ENCODE measurements at places on chromosomes 3 and 15.

DNA sequence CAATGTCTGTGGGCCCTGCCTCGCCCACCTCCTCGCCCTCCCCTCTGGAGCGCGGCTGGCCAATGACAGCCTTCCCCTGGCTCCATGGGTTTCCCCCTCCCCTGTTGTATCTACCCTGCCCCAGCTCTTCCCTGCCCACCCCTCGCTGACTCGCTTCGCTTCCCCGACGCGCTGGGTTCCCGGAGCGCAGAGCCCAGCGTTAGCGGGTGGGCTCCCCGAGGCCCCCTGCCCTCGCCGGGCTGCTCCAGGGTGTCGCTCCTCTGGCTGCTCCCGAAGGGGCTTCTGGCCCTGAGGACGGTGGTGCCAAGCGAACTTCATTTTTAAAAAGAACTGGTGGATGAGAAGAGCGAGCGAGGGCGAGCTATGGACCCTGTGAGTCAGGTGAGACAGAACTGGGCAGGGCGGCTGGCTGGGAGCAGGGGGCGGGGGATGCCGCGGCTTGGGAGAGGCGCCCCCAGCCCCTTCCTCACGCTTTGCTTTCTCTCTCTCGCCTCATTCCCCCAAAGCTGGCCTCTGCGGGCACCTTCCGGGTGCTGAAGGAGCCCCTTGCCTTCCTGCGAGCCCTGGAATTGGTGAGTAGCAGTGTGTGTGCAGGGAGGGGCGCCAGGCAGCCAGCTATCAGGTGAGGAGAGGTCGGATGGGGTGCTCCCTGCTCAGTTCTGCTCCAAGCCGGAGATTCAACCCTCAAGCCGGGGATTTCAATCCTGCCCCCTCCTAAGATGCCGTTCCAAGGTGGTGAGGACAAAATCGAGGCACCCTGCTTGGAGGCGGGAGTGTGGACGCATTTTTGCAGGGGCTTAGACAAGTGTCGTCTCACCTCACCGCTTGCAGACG lies at the start of gene SYNPR:
SYNPR (plus strand) TSS at position 138 of the 834 bp plus-strand sequence.
- DNase-seq = peak; percentile 5

GRCh38 chr15:55654561-55655031 lies 66.5 kb upstream of the PYGO1 start:
- DNase-seq = no peak

GRCh38 chr3:126468028-126468891 lies 7.4 kb downstream of the ZXDC start:
- DNase-seq = no peak

DNA sequence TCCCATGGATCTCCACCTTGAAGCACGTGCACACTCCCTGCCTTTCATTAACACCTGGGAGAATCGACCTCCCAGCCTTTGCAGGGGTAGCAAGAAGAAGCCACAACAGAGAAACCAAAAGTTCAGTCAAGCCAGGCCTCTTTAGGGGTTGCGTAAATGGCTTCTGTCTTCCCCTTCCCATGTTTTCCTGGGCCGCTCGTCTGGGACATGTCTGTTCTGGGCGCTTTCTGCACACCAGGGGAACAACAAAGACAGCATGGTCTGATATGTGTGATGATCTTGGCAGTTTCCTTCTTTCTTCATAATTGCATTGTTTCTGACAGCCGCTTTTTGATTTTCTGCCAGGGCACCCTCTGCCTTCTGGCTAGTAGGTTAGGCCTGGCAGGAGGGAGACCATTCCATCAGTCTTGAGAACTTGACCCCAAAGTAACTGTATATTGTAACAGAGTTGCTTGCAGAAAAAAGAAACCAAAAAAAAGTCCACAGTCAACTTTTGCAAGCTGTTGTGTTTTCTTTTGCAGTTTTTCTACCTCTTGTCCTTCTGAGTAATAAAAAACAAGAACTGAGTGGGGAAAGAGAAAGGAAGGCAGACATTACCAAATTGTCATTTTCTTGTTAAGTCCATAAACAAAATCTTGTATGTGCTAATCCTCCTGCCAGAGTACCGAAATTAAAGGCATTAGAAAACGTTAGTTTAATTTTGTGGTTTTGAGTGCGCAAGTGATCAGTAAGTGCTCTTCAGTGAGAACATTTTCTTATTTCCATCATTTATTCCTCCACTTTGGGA lies 56.0 kb upstream of the FURIN start:
- DNase-seq = no peak

DNA sequence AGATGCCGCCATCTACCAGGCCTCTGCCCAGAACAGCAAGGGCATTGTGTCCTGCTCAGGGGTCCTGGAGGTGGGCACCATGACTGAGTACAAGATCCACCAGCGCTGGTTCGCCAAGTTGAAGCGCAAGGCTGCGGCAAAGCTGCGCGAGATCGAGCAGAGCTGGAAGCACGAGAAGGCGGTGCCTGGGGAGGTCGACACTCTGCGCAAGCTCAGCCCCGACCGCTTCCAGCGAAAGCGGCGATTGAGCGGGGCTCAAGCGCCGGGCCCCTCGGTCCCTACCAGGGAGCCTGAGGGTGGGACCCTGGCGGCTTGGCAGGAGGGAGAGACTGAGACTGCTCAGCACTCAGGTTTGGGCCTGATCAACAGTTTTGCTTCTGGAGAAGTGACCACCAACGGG lies 22.6 kb downstream of the ALPK3 start:
- DNase-seq = no peak

GRCh38 chr3:186427627-186428281 lies 65.7 kb upstream of the DGKG start:
- DNase-seq = no peak

DNA sequence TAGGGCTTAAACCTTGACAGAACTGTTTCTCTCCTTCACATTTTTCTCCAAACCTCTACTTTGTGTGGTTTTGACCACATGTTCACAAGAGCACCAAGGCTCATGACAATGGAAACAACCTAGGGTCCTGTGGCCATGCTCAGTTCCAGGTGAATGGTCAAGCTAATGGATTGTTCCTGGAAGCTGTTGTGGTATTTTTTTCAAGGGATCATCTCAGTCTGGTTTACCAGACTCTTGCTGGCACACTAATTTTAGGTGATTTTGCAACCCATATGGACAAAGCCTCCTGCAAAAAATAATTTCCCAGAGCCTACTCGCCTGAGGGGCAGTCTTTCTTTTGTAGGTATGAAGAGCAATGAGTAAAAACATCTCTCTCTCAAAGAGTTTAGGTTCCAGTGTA lies 67.2 kb downstream of the LSAMP start:
- no peak for DNase-seq

- DNase-seq = no peak
Observed at GRCh38 chr3:43326891-43327581, 40.7 kb downstream of the SNRK start.

DNA sequence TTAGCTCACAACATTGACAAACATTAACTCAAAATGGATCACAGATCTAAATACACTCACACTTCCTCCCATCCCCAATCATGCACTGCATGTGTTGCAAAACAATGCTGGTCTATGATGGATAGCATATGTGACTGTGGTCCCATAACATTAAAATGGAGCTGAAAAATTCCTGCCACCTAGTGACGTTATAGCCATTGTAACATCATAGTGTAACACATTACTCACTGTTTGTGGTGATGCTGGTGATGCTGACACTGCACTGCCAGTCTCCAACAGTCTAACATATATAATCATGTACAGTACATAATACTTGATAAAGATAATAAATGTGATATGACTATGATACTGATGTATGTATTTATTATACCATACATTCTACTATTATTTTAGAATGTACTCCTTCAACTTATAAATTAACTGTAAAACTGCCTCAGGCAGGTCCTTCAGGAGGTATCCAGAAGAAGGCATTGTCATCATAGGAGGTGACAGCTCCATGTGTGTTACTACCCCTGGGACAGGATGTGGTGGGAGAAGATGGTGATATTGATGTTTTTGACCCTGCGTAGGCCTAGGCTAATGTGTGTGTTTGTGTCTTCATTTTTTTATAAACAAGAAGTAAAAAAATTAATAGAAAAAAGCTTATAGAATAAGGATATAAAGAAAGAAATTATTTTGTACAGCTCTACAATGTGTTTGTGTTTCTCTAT lies 41.3 kb downstream of the TXNRD3 start:
- no peak for DNase-seq

- no peak for DNase-seq
Observed at GRCh38 chr3:23829242-23829934, 23.6 kb downstream of the UBE2E1 start.

Data from NCI-H1105 treated with DMSO at 0.1 percent for 48 hours (cell line).